CD4-positive, alpha-beta T cell (primary cell): ENCODE measurements at places on chromosomes 11 and 22. TPM values are rescaled to one million over a fixed set of nuclear protein-coding genes. Genes with fewer than 3 reads are reported as not detected.

INSC gene
- not detected for total RNA-seq

TRIM44 gene
- total RNA-seq = 36.7 TPM

TRPM5 gene
- total RNA-seq = 1.3 TPM

LGALS12 gene
- total RNA-seq = not detected

KCNJ1 gene
- total RNA-seq = 0.27 TPM

C11orf98 gene
- total RNA-seq = 14.3 TPM

DNA sequence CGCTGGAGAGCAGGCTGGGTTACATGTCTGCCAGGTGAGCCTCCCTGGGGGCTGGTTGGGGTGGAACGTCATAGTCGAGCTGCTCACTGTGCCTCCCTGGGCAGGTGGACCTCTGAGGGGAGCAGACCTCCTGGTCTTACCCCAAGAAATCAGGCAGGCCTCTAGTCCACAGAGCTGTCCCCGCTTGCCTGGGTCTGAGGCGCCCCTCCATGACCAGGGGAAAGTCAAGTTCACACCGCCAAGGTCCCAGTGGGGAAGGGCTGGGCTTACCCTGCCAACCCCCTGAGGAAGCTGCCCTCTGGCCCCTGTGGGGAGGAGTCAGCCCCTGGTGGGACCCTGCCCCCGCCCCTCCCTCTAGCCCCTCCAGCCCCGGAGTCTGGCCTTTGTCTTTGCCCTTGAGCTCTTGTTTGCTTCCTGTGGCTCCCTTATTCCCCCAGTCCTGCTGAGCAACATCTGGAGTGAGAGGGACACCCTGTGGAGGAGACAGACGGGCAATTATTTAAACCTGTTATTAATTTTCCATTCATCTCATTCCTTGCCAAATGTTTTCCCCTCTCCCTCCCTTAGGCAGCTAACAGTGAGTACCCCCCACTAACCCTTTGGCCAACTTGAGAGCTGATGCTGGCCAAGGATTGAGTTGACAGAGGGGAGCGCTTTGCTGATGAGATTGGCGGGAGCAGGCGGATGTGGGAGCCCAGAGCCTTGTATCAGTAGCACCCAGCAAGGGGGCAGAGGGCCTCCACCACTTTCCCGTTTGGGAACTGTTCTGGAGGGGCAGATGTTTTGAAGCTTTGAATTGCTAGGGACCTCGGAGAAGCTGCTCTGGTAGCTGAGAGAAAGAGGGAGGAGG lies 83.4 kb downstream of the CEP164 start:
- H3K4me1 ChIP-seq = no peaks in the 10 kb centered on the region
- no peaks in the 10 kb centered on the region for H3K27me3 ChIP-seq
- DNase-seq = no peak
- peaks cover 26% of the 10 kb centered on the region for H3K36me3 ChIP-seq

DNA sequence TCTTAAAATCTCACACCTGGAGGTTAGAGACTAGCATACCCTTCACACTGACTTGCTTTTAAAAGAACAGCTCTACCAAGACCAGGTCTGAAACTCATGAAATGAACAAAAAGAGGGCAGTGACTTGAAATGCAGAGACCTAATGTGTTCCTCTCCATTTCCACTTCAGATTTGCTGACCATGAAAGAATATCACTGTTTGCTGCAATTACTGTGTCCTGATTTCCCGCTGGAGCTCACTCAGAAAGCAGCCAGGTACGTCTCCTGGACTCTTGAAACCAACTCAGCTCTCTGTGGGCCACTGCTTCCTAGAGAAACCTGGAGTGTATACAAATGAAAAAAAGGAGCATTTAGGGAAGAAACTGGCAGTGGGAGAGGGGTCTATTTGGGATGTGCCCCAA lies 39.2 kb downstream of the ARFGAP2 start:
- no peak overlapping the region for H3K27ac ChIP-seq
- H3K36me3 ChIP-seq = peaks cover 9% of the 10 kb centered on the region
- H3K4me1 ChIP-seq = no peaks in the 10 kb centered on the region
- no peak overlapping the region for H3K4me3 ChIP-seq

- H3K4me1 ChIP-seq = peaks cover 67% of the 10 kb centered on the region
- peaks cover 94% of the 10 kb centered on the region for H3K36me3 ChIP-seq
- no peak for DNase-seq
- no peak overlapping the region for H3K4me3 ChIP-seq
Measured at GRCh38 chr22:31339148-31339832, 6.9 kb downstream of the PATZ1 start.

GRCh38 chr11:90874281-90874680 lies 651.4 kb upstream of the CHORDC1 start:
- no peaks in the 10 kb centered on the region for H3K27me3 ChIP-seq
- no peaks in the 10 kb centered on the region for H3K4me1 ChIP-seq
- H3K27ac ChIP-seq = no peak overlapping the region
- H3K36me3 ChIP-seq = no peaks in the 10 kb centered on the region

DNA sequence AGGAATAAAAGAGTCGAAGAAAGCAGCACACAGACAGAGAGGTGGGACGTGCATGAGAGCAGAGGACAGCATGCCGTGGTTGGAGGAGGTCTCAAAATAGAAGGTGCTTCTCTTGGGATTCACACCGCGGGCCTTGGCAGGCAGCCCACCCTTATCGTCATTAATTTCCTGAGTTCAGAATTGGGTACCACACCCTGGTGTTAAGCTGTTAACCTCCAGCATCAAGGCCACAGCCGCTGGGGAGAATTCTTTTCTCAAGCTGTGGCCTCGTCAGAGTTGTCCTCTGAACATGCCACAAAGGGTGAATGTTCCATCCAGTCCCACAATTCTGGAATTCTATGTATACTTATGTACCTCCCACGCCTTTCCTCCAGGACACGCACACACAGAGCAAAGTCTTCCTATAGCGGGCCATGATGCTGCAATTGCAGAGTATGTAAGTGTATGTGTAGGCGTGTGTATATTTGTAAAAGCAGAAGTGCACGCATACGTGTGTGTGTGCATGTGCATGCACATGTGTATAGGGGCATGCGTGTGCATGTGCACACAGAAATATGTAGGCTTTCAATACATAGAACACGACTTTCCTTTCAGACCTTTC lies 39.0 kb downstream of the ADAMTS8 start:
- no peaks in the 10 kb centered on the region for H3K27me3 ChIP-seq
- H3K36me3 ChIP-seq = no peaks in the 10 kb centered on the region
- H3K4me3 ChIP-seq = peak overlapping the region; percentile 42
- no peak overlapping the region for H3K27ac ChIP-seq
- DNase-seq = no peak

DNA sequence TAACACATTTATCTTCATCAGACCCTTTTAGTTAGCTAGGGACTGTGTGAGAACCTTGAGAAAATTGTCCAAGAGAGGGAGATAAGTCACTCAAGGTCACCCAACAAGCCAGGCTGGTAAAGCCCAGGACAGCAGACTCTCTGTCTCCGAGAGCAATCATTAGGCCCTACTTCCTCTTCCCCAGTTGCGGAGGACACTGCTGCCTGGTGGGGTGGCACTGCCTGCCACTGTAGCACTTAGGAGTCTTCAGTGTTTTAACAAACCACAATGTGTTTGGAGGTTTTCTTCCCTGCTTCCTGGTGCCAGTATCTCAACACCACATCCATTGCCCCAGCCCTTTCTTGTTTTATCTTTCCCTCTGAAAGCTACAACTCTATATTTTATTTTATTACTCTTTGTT lies 132.1 kb upstream of the LDLRAD3 start:
- H3K27me3 ChIP-seq = no peaks in the 10 kb centered on the region
- no peak overlapping the region for H3K4me3 ChIP-seq
- H3K4me1 ChIP-seq = no peaks in the 10 kb centered on the region

- no peak overlapping the region for H3K27ac ChIP-seq
- H3K36me3 ChIP-seq = peaks cover 6% of the 10 kb centered on the region
- peaks cover 10% of the 10 kb centered on the region for H3K27me3 ChIP-seq
- peaks cover 57% of the 10 kb centered on the region for H3K4me1 ChIP-seq
Measured at GRCh38 chr22:39245130-39246039, 603 bp upstream of the PDGFB start.

GRCh38 chr22:26170795-26171580 lies 1.7 kb downstream of the SEZ6L start:
- H3K27me3 ChIP-seq = peaks cover 53% of the 10 kb centered on the region
- H3K27ac ChIP-seq = no peak overlapping the region
- H3K4me3 ChIP-seq = no peak overlapping the region
- H3K36me3 ChIP-seq = no peaks in the 10 kb centered on the region
- no peak for DNase-seq

DNA sequence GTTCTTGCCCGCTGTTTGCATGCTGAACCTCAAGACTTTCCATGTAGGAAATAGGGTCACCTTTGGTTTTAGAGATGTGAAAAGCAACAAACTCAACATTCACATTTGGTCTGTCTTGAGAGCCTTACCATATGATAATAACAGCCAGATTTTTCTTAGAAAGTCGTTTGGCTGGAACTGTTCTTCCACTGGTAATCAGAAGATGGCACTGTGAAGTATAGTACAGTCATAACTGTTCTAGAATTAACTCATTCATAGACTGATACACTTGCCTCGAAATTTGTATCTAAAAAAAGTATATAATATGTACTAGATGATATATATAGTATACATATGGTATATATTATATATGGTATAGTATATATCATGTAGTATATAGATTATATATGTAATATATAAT lies 12.3 kb downstream of the LUZP2 start:
- no peak overlapping the region for H3K27ac ChIP-seq
- no peaks in the 10 kb centered on the region for H3K36me3 ChIP-seq
- no peak for DNase-seq
- no peak overlapping the region for H3K4me3 ChIP-seq
- H3K27me3 ChIP-seq = no peaks in the 10 kb centered on the region

DNA sequence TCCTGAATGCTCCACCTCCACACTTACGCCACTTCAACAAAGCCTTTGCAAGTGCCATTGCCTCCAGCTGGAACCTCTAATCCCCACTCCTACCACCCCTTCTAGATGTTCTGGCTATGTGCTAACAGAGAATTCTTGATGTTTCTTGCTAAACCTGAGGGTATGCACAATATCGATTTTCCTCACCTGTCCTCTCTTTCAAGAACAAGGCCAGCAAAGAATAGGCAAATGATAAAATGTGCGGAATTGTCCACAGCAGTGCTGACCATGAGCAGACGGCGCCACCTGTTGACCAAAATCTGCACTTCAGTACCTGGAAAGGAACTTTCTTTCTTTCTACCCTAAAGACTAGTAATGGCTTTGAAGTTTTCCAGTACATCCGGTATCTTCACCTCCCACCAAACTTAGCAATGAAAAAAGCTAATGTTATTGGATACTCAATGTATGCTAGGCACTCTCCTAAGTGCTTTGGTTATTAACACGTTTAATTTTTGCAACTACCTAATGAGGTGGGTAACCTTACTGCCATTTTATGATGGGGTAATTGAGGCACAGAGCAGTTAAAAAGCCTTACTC lies 3.4 kb downstream of the TIMM10 start:
- H3K36me3 ChIP-seq = peaks cover 11% of the 10 kb centered on the region
- H3K27me3 ChIP-seq = no peaks in the 10 kb centered on the region
- H3K4me1 ChIP-seq = peaks cover 24% of the 10 kb centered on the region
- DNase-seq = peak; percentile 71
- H3K4me3 ChIP-seq = no peak overlapping the region

DNA sequence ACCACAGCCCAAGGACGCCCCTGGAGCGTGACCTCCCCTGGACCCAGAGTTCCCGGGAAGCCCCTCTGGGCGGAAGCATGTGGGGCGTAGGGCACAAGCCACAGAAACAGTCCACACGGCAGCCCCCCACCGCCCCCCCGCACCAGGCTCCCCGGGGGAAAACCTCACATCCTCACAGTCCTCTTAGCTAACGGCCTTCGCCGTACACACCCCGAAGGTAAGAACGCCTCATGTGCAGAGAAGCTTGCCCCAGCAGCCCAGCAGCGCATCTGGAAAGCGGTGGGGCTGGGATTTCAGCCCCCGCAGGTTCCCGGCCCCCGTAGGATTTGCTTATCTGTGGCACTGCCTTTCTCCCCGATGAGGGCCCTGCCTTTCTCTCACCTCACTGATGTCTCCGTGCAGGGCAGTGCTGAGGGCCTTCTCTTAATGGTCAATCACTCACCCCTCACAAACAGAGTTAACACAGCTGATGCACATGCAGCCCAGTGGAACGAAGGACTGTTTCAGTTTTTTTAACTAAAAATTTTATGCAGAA lies 309.2 kb downstream of the BRD1 start:
- no peak for DNase-seq
- H3K4me3 ChIP-seq = no peak overlapping the region
- no peaks in the 10 kb centered on the region for H3K27me3 ChIP-seq
- H3K4me1 ChIP-seq = no peaks in the 10 kb centered on the region
- no peaks in the 10 kb centered on the region for H3K36me3 ChIP-seq
- no peak overlapping the region for H3K27ac ChIP-seq
